ENCODE measurements at places on chromosomes 4 and X.

DNA sequence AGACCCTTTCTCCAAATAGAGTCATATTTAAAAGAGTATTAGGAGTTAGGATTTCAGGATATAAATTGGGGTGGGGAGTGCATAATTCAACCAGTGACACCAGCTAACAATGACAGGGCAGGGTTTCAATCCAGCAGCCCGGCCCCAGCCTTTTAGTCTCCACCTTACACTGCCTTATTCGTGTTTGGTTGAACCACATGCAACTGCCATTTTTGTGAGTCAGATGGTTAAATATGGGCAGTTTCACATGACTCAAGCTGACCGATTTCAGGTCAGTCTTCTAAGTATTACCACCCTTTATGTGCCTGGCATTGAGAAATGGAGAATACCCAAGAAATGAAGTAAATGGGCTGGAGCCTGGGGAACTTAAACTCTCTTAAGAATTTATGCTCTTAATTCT is 102.8 kb downstream of the STOX2 start:
- peak; percentile 29 for DNase-seq

DNA sequence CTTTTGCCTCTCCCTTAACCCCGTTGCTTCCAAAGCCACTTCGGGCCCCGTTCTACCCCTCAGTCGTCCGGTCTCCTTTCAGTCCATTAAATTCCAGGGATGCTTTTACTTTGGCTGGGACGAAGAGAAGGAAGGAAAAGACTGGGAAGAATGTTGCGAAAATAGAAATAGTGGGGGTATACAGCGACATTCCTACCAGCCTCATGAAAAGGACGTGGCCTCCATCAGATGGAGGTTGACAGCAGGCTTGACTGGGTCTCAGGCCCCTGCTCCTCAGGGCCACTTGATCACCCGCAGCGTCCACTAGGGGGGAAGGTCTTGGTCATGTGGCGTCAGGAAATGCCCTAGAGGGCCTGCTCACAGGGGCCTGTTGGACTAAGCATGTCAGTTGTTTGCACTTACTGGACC is 657 bp upstream of the ANKRD50 start:
- peak; percentile 78 for DNase-seq

DNA sequence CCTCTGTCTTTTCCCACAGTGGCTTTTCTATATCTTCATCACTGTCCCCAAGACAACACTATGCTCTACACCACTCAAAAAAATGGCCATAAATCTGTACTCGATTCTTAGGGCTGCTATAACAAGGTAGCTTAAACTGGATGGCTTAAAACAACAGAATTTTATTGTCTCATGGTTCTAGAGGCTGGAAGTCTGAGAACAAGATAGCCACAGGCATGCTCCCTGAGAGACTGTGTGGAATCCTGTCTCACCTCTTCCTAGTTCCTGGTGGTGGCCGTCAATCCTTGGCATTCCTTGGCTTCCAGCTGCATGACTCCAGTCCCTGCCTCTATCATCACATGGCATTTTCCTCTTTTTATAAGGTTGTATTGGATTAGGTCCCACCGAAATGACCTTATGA is 70.7 kb upstream of the DCLK2 start:
- DNase-seq: peak; percentile 91

- DNase-seq: peak; percentile 63
Measured at GRCh38 chr4:88697588-88698329, at the start of gene NAP1L5. NAP1L5 (minus strand) TSS chr4:88697829; CDS start chr4:88697754, 75 bp downstream.
